ENCODE measurements at places on chromosomes 4 and X.
A peak's percentile ranks its signal among the peaks of the same experiment; 100 is the strongest.

- no peak for DNase-seq
Observed at GRCh38 chrX:54447461-54447860, 7.3 kb downstream of the TSR2 start.

- DNase-seq = no peak
Observed at GRCh38 chr4:176635372-176636261, 157.1 kb downstream of the VEGFC start.

DNA sequence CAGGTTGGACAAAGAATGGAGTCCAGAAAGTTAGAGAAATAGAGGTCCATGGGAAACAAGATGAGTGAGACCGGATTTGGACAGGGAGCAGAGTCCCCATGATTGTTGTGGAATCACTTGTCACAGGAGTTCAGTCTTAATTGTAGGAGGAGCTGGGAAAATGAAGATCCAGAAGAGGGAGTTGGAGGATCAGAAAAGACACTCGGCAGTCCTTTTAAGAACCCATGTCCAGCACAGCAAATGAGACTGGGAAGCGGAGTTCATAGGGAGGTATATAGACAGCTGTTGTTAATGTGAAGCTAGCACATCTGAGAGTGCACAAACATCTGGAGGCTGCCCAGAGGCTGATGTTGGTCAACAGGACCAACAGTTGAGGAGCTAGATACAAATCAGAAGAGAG, 111.4 kb upstream of the RXFP1 start:
- DNase-seq = no peak

GRCh38 chrX:15854080-15854655, 445 bp downstream of the AP1S2 start:
- DNase-seq = peak; percentile 52

DNA sequence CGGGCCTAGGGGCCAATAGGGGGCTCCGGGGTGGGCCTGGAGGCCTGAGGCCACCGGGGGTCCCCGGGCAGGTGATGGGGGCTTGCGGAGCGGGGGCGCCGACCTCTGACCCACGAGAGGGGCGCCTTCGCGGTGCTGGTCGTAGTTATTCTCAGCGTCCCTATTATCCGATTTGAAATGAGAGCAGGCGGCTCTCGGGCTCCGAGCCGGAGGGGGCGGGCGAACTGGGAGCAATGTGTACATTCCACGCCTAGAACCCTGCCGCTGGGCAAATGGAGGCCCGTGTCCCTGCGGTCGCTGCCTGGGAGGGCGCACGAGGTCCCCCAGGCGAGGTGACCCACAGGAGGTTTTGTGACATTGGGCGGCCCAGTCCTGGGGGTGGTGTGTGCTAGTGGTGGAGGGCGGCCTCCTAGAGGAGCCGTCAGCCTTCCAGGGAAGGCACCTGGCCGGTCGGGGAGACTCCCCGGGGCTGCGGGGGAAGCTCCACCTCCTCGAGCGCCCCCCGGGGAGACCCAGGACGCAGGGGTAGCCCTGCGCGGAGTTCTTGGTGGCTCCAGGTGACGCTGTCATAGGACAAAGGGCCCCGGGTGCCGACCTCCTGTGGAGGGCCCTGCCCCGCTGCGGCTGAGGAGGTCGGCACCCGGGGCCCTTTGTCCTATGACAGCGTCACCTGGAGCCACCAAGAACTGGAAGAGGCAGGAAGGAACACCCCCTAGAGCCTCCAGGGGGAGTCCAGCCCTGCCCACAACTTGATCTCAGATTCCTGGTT, 102.6 kb upstream of the PRKX start:
- peak; percentile 65 for DNase-seq

GRCh38 chr4:179292468-179292867, 1850.2 kb upstream of the AGA start:
- DNase-seq = no peak

GRCh38 chr4:114267976-114268375, 288.5 kb upstream of the ARSJ start:
- DNase-seq = no peak

DNA sequence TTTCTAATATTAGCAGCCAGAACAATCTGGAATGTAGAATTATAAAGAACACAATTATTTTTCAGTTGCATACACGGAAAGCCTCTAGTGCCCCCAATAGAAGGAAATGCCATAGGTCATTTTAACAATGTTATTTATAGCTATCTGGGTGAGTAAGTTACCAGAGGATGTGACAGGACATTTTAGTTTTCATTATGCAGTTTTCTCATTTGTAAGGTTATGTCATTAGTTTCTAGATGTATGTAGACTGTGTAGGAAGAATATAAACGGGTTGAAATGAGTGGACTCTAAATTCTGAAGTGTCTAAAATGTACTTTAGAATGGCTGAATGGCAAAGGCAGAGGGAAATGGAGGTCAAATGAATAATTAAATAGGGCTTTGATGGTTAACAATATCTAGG, 213.3 kb downstream of the DTHD1 start:
- no peak for DNase-seq

DNA sequence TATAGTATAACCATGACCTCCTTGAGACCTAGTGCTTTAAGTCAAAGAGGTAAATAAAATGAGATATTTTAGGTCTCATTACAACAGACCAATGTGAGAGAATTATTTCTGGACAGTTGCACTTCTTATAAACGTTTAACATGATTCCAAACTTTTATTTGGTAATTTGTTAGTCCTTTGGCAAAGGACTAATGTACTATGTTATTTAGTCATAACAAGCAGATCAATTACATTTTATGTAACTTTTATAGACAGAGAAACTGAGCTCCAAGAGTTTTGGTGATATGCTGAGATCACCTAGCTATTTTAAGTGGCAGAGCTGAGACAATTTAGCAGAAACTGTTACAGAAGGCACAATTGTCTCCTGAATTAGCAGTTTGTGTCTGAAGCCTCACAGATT, 2.6 kb upstream of the SNCA start:
- no peak for DNase-seq

DNA sequence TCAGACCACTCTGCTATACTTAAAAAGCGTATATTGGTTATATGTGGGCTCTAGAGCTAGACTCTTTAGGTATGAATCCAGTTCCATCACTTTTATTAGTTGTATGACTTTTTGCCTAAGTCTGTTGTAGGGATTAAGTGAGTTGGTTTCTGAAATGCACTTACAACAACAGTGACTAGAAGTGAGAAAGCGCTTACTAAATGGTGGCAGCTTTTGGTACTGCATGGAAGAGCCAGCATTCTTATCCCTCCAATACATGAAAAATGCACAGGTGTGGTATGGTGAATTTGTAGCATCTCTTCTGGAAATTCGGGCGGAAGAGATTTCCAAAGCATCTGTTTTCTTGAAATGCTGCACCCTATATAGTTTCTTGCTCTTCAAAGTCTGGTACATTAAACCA, 117.1 kb downstream of the SPANXA1 start:
- DNase-seq = no peak

DNA sequence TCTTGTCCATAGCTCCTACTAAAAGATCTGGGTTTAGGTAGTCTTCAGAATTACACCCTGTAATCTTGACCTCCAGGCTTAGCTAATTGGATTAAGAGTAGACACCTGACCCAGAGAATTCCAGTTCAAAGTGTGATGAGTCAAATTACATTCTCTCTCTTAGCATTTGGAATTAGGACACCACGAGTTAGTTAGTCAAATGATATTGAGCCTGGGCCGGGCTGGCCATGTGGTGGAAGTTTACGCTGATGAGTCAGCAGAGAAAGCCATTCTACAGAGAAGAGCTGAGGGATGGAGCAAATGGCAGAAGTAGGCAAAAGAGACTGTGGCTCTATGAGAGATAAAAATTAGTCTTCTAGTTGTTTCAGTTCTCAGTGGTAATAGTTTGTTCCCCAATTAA, 31.1 kb downstream of the CEP44 start:
- DNase-seq = no peak

- no peak for DNase-seq
Observed at GRCh38 chrX:56978172-56978571, 17.2 kb downstream of the SPIN3 start.

DNA sequence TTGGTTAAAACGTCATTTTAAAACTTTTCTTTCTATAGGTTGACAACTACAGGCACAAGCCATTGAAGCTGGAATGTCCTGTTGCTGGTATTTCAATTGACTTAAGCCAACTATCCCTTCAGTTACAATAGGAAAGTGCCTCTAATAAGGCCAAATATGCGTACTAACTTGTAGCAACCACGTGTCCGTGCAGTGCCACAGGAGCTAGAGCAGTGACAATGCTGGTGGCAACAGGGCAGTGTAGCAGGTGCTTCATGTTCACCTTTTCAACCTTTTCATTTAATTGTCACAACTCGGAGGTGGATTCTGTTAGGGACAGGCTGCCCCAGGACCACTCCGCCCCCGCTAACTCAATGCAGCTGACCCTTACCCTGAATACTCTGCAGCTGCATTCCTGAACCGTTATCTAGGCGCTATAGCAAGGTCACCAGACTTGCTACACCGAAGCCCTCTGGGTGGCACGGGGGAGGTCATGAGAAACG, 37.7 kb downstream of the ERVMER34-1 start:
- DNase-seq = no peak

GRCh38 chr4:123484291-123484926, 87.8 kb downstream of the SPRY1 start:
- no peak for DNase-seq

DNA sequence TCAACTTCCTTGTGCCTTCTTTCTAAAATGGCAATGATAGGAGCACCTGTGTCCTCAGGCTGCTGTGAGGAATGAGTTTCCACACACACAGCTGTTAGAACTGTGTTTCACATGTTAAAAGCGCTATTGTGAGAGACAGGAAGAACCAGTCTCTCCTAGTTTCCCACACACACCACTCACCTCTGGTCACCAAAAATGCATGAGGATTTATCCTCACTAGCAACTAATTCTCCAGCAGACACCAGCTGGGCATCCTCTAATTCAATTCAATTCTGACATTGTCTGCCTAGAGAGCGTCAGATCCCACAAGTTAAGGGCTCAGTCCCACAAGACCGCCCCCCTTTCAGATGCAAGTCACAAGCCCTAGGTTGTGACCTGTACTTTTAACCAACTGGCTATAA, 29.0 kb upstream of the SLC2A9 start:
- DNase-seq = no peak

- DNase-seq = no peak
Observed at GRCh38 chrX:146154191-146154590, 336.6 kb downstream of the SLITRK2 start.

- DNase-seq = no peak
Observed at GRCh38 chrX:23008431-23009099, 8.8 kb downstream of the DDX53 start.

DNA sequence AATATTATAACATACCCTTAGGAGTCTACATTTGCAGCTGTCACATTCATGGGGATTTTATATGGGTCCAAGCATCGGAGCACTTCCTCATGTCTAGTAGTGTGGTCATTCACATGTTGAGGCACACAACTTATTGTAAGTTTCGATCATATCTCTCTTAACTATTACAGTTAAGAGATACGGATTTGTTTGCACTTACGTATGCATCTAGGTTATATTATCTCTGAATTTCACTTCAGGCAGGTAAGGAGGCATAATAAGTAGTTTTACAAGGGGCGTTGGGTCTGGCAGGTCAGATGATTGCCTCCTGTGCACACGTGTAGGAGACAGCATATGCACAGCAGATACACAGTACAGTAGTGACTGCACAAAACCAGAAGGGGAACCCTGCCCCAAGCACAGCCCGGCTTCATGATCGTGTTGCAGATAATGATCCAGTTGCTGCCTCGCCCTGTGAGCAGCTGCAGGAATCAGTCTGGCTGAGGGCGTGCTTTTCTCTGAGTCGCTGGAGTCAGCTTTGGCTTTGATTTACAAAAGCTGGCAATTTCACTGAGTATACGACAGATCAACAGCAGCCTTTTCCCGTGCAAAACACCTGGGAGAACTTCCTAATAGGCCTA, 302.9 kb upstream of the GATB start:
- DNase-seq = no peak

GRCh38 chrX:21932292-21933002, 8.1 kb upstream of the SMS start:
- DNase-seq = no peak

DNA sequence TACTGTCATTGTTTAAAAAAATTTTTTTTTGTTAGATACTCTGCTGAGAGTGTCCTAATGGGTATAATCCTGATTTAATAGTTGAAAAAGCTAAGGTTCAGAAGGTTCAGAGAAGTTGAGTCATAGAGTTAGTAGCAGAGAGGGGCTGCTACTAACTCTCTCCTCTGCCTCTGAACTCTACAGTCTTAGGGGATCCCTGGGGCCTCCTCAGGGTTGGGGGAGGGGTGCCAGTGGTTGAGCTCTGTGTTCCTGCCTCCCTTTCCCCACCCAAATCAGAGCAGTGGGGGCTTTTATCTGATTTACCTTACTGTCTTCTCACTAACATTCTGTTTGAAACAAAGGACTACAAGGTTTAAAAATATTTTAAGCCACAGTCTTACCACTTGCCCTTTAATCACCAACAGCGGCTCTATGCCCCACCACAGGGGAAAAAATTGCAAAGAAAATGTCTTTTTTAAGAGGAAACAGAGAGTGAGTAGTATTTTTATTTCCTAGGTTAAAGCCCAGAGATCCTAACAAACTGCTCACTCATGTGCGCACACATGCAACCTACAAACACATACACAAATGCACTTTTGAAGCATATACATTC, 102.2 kb upstream of the ATP6AP2 start:
- no peak for DNase-seq

- DNase-seq = no peak
Observed at GRCh38 chr4:81343046-81343445, 128.0 kb upstream of the PRKG2 start.

DNA sequence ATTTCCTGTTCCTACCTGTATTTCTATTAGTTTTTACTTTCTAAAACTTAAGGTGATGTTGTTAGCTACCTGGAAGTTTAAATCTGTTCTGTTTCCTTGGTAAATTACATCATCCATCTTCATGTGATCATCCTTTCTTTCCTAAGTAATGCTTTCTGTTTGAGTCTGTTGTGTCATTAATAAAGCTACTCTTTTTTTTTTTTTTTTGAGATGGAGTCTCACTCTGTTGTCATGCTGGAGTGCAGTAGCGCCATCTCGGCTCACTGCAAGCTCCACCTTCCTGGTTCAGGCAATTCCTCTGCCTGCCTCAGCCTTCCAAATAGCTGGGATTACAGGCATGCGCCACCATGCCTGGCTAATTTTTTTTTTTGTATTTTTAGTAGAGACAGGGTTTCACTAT, 73.3 kb downstream of the FIP1L1 start:
- no peak for DNase-seq

- DNase-seq = no peak
Observed at GRCh38 chr4:54097152-54097551, 2.8 kb upstream of the GSX2 start.

DNA sequence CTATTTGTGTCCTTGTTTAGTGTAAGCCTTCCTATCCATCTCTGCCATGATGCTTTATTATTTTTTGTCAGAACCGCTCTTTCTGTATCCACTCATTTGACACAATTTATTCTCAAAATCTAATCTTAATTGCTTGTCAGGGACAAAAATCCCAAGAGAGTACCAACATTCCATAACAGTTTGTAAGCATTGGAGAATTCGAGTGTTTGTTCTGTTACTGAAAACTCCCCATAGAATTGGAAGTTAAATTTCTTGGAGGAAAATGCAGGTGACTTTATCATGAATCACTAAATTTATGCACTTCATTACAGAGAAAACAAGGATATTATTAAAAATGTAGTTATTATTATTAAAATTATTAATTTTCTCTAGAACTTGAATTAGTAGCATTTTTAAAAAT, 1986.1 kb downstream of the ARAP2 start:
- DNase-seq = no peak

All from activated naive CD8-positive, alpha-beta T cell treated with anti-CD3 and anti-CD28 coated beads, Interleukin-2, amount 10 ng/mL, durations not matched to agents 7 days and 5 days (primary cell).